Stimulated activated CD4-positive, alpha-beta T cell treated with anti-CD3 and anti-CD28 coated beads, Interleukin-1b, Interleukin-23, amount 100 ng/mL, for 24 hours (primary cell): ENCODE measurements at places on chromosomes 12 and 14.

GRCh38 chr12:19423166-19423930, 15.9 kb upstream of the AEBP2 start:
- no peak for DNase-seq

DNA sequence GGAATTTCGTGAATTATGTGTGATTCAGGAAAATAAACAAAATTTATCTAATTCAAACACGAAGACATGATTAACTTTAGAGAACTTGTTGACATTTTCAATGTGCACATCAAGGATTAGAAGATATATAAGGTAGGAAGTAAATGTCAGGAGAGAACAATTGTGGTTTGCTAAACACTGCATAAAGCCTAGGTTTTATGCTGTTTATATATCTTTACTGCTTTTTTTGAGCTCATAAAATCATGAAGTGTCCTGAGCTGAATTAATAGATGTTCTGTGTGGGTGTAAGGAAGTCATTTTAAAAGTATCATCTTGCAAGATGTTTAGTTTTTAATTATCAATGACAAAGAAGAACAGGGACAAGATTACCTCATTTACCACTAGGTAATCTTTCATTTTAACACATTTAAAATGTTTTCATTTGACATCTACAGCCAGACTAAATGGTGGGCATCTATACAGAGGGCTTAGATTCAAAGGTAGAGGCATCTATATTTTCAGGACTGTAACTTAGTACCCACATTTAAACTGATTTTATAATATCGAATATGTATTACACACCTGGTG, 382.8 kb downstream of the ADAMTS20 start:
- no peak for DNase-seq

DNA sequence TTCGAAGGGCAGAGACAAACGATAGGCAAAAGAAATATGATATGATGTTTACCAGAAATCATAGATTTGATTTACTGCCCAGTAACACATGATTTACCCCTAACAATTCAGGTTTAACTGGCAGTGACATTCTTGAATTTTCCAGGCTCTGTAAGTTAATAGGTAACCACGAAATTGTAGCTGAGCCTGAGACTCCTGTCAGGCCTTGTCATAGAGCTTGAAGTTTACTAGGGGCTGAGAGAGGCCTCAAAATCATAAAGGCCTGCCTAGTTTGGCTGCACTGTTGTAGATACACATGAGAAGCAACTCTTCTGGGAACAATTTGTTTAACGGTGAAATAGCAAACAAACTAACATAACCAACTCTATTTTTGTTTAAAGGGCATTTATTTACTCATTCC, 3.3 kb downstream of the ERP27 start:
- DNase-seq: no peak

GRCh38 chr12:31662176-31662849, 2.8 kb downstream of the ETFBKMT start:
- DNase-seq: no peak

GRCh38 chr14:73198253-73198652, 39.1 kb upstream of the PAPLN start:
- no peak for DNase-seq

GRCh38 chr12:92845329-92845728, 83.8 kb downstream of the EEA1 start:
- DNase-seq: no peak

- no peak for DNase-seq
Observed at GRCh38 chr12:124518051-124518932, 49.1 kb downstream of the NCOR2 start.

DNA sequence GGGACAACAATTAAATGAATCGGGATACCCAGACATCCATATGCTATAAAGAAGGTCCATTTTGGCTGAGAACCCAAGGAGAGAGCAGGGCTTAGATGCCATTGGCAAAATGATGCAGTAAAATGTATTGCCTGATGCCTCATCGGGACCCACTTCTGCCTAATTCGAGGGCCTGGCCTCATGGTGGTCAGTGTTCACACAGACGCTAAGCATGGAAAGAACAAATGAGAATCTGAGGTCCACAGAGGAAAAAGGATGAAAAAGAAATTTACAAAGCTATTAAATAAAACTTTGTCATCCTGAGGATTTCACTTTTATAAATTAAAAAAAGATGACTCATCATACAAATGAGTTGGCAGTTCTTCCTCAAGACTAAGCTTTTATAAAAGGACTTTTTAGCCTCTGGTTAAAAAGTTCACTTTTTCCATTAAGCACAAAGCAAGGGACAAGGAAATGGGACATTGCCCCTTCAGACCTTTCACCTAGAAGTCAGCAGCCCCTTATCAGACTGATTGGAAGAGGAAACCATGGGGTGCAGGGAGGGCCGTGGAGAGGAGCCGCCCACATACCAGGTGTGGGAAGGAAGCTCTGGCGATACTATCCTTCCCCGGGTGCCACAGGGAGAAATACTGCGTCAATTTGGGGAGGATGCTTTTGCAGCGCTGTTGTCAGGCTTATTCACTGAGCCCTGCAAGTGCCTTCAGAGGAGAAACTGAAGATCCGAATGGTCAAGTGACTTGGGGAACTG, 176.0 kb downstream of the EGLN3 start:
- DNase-seq: no peak

- no peak for DNase-seq
Observed at GRCh38 chr14:71243697-71244096, 336.4 kb downstream of the PCNX1 start.

DNA sequence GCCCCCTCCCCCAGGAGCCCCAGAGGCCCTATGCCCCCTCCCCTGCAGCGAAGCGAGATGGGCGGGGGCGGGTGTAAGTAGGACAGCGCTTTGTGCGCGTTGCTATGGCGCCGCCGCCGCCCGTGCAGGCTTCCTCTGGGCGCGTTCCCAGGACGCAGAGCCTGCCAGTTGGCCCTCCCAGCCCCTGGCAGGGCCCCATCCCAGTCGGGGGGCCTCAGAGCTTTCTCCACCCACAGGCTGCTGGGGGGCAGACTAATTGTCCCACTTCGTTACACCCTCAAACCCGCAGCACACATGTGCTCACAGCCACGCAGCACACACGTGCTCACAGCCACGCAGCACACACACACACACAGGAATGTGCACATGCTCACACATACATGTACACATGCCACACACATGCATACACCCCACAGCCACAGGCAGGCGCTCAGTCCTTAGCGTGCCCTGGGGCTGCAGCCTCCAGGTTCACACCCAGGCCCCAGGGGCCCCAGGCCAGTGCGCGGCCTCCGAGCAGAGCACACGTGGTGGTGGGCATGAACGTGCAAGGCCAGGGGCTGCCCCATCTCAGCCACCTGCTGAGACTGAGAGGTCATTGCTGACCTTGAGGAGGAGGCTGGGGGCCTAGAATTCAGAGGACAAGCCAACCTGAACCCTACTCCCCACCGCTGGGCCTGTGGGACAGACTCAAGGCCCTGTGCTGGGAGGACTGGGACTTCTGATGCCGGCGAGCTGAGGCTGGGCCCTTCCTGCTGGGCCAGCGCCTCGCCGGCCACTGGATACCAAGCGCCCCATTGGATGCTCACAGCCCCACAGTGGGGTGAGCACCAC, 15.6 kb downstream of the TRMT61A start:
- DNase-seq: no peak

DNA sequence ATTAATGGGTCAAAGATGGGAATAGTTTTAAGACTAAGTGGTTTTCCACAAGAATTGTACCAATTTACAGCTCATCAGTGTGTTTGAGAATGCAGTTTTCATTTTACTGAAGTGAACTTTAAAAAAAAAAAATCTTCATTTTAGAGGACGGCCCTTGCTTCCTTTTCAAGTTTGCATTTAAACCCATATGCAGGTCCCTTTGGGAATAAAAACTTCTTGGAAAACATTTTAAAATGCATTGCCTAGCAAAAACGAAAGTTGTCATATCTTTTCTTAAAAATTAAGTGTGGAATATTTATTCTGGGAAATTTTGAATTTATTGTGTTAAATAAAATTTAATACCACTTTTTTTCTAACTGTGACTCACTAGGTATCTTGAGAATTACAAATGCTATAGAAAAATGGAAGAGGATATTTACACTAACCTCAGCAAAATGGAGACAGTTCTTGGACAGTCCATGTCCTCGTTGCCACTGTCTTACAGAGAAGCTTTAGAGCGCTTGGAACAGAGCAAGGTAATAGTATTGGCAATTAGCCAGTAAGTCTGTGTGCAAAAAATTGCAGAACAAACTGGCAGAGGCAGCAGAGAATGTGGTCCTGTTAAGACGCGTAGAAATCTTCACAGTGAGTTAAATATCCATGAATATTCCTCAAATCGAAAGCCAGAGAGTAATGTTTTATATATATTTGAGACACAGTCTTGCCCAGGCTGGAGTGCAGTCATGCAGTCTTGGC, 209.7 kb downstream of the SYNE2 start:
- no peak for DNase-seq

DNA sequence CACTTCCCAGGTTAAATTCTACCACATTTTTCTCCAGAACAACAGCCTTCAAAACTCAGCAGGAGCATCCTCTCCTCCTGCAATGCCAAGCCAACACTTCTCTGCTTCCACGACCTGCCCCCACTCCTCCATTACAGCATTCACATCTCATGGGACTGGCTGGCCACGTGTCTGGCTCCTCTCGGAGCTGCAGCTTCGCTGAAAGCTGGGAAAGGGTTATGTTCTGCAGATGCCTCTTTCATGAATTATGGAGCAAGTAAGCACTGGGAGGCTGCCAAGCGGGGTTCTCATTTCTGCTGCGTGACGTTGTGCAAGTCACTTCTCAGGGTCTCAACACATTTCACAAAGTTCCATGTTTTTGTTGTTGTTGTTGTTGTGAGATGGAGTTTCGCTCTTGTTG, 142.2 kb upstream of the RFLNA start:
- no peak for DNase-seq

DNA sequence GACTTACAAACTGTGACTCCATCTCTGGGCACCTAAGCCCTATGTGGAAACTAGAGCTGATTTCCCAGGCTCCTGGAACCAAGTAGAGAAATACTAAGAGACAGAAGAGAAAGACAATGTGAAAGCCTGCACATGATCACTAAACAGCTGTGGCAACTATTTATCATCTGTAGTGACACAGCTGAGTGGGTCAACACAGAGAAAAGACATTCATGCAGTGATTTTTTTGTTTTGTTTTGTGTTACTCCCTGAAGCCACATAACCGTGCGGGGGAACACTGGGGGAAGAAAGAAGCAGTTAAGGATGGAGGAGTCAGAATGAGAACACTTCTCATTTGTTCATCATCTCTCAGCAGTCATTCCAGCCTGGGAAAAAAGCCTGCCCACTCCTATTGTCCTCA, 1.5 kb downstream of the PRR4 start:
- no peak for DNase-seq
